ENCODE measurements at places on chromosomes 12 and 14.

DNA sequence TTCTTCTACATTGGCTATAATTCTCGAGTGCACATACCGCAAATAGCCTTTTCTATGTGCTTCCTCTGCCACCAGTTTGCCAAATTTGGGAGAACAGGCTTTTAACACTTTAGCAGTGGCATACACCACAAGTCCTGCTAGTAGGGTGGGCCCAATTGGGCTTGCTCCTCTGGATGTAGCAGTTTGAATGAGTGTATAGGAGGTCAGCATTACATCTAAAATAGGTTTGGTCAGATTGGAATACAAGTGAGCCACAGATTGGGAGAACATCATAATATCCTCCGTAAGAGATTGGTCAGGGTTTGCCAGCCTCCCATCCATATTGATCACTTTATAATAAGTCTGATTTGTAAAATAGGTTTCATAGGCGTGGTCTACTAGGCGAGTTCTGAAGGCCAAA lies 902 bp downstream of the ABCD2 start:
- no peak for DNase-seq

GRCh38 chr12:111840807-111841206 lies 1.2 kb upstream of the MAPKAPK5 start:
- DNase-seq = no peak

- peak; percentile 26 for DNase-seq
These were observed 53.3 kb downstream of the BEGAIN start for GRCh38 chr14:100533656-100534485.

DNA sequence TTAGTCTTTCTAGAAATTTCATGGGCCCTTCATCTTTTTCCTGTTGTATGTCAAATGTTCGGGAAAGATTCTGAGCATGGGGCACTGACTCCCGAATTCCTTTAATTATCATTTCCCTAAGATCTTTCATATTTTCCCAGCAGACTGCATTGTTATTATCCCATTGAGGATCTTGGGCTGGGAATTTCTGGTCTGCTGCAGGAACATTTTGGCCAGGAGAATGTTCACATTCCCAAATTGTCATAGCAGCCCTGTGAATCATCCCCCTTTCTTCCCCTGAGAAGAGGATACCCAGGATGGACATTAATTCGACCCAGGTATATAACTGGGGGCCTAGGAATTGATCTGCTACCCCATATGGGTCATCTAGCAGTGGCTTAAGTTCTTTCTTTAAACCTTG lies 112.5 kb downstream of the RIN3 start:
- no peak for DNase-seq

DNA sequence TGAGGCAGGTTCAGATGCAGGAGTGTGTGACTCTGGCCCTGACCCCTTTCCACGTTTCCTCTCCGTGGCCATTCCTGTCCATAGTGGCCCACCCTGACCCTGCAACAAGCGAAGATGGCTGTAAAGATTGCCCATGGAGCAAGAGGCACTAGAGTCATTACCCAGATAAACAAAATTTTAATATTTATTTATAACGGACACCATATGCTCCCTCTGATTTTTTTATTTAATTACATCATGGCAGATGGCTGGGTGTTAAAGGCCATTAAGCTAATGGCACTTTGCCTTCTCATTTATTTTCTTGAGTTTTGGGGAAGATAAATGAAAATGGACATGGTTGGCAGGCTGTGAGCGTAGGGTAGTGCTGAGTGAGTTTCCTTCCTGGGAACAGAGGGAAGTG lies 58.7 kb downstream of the WSCD2 start:
- no peak for DNase-seq

DNA sequence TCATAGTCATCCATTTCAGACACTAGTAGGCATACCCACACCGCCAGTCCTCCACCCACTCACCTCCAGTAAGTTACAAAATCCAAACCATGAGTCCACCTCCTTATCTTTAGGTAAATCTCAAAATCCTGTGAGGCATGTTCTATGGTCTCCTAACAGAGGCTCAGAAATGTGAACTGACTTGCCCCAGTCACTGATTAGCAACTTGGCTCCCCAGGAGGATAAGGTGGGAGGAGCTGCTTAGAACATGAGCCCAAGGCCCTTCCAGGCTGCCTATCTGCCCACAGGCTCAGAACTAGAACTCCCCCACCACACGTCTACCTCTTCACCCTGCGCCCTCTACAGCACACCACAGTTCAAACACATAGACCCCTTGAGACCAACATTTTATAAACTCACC lies 19.9 kb downstream of the SETD3 start:
- DNase-seq = no peak

DNA sequence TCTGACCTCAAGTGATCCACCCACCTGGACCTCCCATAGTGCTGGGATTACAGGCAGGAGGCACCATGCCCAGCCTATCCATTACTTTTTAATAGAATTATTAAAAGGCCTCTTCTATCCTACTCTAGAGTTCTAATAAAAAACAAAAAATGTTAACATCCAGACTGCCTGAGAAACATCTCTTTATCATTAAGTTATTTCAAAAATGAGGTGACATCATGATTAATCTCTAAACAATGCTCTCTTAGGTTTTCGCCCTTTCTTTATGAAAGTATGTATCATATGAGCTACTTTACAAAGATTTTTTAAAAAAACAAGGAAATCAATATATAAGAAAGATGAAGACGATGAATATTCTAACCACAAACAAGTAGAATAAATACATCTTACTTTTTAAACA lies 52.6 kb downstream of the FGD6 start:
- no peak for DNase-seq

DNA sequence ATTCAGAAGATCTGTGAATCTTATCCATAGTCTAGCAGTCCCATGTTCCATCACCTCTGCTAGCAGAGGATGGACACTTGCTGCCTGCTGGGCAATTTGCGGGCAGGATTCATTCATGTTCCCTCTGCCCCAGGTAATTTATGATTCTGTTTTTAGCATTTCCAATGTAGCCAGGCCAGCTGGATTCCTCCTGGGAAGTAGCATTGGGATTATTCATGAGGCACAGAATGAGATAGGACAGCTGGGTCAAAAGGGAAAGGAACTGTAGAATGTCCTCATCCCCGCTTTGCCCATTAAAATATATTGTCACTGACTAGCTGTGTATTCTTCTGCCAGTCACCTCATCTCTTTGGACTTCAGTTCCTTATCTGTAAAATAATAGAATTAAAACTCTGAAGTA lies 68.7 kb downstream of the SLC35F4 start:
- no peak for DNase-seq

DNA sequence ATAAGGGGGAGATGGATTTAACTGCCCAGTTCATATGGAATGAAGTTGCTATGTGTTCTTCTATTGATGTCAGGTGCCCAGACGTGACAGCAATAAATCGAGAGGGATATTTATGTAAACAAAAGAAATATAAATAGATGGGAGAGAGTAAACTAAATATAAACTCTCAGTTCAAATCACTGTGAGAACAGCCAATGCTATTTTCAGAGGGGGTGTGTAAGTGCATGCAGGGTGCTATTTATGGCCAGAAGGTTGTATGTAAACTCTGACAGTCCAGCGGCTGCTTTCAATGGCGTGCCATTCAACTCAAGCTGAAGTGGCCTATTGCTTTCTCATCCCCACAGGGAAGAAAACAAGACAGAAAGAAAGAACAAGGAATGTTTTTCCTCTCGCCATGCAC lies 127.2 kb downstream of the KCNA5 start:
- no peak for DNase-seq

DNA sequence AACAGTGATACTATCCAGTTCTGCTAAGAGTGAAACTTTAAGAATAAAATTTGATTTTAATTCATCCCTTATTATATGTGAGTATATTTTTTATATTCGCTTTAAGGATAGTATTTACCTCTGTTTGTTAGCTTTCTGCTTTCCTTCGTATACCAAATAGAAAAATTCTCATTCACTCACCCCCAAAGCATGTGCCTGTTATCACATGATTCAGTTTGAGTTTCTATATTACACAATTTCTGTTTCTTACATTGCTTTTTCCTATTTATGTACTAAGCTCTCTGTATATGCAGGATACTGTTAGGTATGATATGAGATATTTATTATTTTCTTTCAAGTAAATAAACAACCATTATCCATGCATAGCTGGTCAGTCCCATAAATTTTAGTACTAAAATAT lies 275.2 kb downstream of the FBXL14 start:
- DNase-seq = no peak

- DNase-seq = no peak
These were observed 20.3 kb upstream of the SYCP3 start for GRCh38 chr12:101759396-101760047.

DNA sequence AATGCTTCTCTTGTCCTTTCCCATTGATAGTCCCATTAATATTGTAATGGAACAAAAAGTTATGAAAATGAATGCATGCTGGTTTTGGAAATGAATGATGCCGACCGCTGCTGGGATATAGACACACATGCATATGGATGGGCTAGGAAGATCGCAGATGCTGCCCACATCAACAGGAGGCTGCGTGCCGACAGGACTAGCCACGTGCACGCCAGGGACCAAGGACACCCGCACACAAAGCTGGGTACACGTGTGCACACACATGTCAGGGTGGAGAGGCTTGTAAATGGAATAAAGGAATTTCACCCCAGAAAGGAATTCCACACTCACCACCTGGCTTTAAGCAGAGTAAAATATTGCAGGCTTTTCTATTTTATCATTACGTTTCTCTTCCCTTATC lies 153.8 kb upstream of the VASH1 start:
- no peak for DNase-seq

DNA sequence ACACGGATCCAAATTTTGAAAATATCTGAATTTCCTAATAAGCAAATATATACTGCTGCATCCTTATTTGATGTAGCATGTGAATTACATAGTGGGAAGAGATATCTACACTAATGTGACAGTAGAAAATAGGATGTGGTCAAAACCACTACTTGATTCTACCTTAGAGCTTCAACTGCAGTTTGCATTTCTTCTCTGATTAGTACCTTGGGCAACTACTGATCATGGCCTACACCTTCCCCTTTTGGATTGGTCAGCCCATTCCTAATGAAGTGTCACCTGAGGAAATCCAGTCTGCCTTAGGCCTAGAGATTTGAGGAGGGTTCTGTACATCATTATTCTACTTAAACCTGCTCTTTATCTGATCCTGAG lies 10.7 kb downstream of the LLPH start:
- no peak for DNase-seq

DNA sequence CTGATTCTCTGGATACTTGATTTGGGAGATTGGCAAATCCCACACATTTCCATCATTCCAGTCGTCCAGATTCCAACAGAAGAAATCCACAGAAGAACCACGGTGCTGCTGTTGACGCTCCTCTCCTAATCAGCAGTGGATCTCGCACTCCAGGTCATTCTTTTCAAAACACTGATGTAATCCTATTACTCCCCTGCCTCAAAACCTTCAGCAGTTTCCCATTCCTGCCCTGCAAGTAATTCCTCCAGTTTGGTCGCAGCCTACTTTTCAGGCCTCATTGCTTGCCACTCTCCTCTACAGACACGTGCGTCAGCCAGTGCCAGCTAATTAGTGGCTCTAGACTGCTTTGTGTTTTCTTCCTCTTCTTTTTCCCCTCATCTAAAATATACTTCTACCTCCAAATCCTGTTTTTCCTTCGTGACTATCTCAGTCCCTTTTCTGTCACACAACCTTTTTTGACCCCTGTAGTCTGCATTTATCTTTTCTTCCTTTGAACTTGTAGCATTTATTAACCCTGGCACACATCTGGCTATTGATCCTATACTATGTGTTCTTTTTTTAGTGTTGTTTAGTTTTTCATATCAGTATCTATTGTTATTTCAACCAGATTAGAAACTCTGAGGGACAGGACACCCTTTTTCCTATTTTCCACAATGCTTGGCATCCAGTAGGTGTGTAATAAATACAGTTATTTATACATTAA lies 36.8 kb downstream of the PRORP start:
- no peak for DNase-seq

GRCh38 chr12:132543298-132544079 lies 53.5 kb downstream of the FBRSL1 start:
- no peak for DNase-seq

DNA sequence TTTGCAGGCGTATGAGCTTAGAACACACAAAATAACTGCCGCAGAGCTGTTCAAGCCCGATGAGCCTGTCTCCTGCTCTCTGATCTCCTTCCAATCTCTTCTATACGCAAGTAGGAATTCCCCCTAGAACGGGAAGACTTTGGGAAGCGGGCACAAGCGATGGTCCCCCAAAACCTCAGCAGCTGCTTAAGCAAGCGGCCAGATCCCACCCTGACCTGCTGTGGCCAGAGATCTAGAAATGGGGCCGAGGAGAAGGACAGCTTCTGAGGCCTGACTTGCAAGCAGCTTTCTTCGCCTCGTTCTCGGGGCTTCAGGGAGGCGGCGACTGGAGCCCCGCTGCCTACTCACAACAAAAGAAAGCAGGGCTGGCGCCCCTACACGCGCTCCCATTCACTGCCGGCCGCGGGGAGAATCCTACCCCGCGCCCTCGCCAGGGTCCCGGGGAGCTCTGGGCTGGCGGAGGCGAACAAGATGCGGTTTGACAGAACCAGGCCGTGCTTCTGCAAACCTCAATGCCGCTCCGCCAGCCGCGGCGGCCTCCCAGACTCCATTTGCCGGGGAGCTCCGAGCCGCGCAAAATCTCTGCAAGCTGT lies 922 bp downstream of the TBX5 start:
- DNase-seq = no peak

DNA sequence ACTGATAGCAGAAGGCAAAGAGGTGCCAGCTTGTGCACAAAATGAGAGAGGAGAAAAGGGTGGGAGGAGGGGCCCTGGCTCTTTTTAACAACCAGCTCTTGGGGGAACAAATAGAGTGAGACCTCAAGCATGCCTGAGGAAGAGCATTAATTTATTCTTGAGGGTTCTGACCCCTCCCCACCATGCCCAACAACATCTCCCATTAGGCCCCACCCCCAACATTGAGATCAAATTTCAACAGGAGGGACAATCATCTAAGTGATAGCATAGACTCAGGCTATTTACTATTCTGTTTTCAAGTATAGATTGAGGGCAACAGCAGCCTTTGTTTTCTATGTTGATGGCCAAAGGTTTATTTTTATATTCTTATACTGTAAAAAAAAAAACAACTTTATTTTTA lies 59.7 kb downstream of the FUT8 start:
- no peak for DNase-seq

- DNase-seq = no peak
These were observed 161.3 kb upstream of the IFNG-AS1 start for GRCh38 chr12:67827820-67828383.

DNA sequence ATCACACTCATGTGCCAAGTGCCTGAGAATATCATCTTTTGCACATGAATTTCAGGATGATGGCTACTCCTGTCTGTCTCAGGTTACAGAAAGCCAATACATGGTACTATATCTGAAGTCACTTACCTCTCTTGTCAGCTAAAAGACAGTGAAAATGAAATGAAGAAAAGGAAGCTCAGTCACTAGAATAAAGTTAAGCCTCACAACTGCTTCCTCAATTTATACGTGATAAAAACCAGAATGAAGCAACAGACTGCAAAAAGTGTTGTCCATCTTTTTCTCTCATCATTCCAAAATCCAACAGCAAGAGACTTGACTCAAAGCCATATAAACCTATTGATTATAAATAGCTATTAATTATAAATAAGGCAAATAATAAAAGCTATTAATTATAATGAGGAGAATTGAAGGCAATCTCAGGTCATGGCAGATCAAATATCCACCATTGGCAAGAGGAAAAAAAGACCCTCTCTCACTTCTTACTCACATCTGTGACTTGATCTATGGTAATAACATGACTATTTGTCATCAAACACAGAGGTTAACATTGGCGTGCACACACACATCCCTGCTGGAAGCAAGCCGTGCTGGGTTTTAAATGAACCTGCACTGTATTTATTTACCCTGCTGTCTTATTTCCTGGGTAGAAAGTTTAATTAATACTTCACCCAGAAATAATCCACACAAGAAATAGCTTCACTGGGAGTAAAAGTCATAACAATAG lies 10.0 kb downstream of the NIN start:
- no peak for DNase-seq

All from heart left ventricle (tissue), 16 donors.